ENCODE measurements at places on chromosomes 2 and 18.

DNA sequence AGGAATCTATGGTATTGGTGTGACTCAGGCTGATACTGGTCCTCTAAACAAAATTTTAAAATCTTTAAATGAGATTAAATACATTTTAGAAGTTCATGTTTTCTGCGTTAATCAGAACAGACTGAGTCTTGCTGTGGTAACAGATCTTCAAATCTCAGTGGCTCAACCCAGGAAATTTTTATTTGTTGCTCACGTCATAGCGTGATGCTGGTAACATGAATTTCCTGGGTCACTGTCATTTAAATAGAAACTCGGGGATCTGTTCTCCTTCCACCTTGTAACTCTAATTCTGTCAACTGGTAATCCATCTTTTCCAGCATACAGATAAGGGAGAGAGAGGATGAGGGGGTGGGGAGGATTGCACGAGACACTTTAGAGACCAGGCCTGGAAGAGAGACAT is 90.0 kb downstream of the CDC42EP3 start:
- DNase-seq, result no peak

DNA sequence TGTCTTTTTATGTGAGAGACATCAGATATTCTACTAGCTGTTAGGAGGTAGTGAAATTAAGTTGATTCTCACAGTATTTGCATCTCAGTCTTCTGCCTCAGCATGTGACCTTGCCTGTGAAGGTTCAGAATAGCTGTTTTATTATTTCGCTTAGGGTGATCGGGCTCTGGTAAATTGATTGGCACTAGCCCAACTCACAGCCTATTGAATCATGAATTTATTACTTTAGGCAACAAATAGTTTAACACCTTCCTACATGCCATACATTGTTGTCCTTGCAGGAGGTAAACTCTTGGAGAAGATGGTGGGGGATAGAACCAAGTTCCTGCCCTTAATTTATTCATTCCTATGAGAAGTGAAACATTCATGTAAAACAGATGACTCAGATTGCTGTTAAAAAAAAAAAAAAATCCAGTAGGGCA is 101.9 kb downstream of the GPD2 start:
- DNase-seq, result peak; percentile 28

DNA sequence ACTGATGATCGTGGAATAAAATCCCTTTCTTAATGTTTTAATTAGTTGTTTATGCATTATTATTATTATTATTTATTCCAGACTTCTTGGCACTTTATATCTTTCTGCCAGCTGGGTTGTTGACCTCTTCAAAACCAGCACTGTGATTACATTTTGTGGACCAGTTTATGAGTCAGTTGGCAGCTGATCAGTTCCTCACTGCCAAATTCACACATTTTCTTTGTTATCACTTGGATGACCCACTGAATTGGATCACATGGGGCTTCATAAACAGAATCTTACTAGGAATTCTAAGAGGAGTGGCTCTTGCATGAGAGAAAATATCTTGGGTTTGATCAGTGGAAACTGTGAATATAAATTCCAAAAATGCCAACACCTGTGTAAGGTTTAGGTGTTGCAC is 321.8 kb upstream of the SPRED2 start:
- DNase-seq, result no peak

DNA sequence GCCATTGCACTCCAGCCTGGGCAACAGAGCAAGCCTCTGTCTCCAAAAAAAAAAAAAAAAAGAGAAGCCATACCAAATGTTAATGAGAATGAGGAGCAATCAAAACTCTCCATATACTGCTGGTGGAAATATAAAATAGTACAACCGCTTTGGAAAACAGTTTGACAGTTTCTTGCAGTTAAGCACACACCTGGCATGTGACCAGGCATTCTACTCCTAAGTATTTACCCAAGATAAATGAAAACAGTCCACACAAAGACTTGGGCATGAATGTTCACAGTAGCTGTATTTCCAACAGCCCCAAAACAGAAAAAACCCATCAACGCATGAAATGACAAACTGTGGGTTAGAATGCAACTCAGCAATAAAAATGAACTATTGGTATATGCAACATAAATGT is 76.0 kb upstream of the ST8SIA5 start:
- DNase-seq, result no peak

- peak; percentile 31 for DNase-seq
Observed at GRCh38 chr2:239393941-239394340, 6.9 kb downstream of the HDAC4 start.

DNA sequence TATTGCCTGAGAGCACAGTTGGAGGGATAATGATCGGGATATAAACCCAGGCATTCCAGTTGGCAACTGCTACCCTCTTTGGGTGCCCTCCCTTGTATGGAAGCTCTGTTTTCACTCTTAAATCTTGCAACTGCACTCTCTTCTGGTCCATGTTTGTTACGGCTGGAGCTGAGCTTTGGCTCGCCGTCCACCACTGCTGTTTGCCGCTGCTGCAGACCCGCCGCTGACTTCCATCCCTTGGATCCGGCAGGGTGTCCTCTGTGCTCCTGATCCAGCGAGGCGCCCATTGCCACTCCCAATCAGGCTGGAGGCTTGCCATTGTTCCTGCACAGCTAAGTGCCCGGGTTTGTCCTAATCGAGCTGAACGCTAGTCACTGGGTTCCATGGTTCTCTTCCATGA is 60.7 kb downstream of the HAUS1 start:
- DNase-seq, result no peak

- DNase-seq, result no peak
Observed at GRCh38 chr2:138960191-138960590, 180.0 kb upstream of the NXPH2 start.

DNA sequence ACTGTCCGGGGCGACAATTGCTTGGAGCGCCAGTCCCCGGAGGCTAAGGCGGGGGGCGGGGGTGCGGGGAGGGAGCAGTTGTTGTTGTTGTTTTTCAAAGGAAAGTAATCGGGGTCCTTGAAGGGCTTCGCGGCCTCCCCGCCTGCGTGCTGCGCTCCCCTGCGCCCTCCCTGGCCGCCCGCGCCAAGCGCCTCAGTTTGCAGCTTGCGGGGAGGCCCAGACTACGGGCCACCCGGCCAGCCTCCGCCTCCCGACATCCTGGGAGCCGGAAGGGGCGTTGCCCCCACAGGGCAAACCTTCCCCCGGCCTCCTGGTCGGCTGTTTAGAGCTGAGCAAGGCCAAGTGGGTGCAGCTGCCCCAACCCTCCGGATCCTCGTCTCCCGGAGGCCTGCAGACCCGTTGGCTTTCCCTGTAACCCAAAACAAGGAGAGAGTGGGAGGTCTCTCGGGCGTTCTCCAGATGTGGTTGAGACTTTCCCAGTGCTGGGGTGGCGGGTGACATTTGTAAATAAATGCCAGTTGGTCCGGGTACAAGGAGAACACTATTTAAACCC is 3.7 kb upstream of the SIX3 start:
- no peak for DNase-seq

DNA sequence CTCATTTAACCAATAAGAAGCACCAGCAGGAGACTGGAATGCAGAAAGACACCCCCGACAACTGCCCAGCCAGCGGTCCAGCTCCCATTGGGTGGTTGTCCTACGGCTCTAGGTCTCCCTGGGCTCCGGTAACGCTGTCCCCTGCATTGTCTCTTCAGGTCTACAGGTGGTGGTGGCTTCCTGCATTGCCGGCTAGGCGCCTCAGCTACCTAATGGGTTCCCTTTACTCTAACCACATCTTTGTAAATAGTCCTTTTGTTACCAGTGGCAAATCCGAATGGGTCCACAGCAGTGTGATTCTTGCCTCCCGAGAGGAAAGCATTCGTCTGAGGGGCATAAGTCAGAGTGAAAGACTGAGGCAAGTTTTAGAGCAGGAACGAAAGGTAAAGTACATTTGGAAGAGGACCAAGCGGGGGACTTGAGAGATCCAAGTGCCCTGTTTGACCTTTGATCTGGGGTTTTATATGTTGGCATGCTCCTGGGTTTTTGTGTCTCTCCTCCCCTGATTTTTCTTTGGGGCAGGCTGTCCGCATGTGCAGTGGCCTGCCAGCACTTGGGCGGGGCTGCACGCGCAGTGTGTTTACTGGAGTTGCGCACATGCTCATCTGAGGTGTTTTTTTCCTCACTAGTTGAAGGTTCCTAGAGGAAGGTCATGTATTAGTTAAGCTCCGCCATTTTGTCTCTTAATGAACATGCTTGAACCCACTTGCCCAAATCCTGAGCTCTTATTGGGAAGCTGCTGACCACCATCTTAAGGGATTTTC is 11.0 kb downstream of the FABP1 start:
- no peak for DNase-seq

DNA sequence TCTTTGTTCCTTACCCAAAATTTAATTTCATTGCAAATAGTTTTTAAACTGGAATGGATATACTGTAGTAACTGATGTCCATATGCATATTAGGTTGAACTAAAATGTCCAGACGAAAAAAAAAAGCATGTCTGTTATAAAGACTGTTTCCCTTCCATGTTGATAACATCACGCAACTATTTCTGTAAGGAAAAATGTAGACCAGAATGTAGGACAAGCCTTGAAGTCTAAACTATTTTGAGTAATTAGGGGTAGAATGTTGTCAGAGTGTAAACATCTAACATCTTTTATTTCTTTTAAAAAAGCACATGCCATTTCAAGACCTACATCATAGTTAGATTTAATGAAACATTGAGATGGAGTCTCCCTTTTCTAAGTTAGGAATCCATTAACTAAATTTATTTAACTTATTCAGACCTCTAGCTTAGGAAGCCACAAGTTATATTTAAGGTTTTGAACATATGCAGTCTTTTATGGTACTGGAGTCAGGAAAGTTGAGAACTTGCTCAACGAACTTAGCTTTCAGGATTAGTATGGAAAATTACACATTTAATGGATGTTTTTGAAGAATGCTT is 7.9 kb downstream of the CALCRL start:
- DNase-seq, result no peak

DNA sequence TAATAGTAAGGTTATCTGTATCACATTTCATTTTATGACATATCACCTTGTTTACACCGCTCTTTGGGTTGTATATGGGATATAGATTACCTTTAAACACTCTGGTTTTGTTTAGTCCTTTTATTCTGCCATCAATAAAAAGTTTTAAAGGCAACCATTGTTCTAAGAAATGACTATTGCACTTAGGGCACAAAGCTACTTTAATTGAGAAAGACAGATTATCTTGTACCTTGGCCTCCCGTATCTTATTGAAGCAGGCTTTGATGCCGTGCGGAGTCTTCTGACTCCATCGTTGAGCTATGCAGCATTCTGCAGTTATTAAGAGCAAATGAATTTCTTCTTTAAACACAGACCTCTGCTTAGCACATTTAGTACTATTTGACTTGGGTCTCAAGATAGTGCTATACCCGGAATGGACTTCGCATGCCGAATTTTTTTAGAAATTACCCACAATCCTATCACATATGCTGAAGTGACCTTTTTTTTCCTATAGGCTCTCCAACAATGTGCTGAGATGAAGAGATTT is 16.7 kb downstream of the PKDCC start:
- DNase-seq, result peak; percentile 59

- DNase-seq, result no peak
Observed at GRCh38 chr2:193199322-193199721, 1004.6 kb upstream of the TMEFF2 start.

DNA sequence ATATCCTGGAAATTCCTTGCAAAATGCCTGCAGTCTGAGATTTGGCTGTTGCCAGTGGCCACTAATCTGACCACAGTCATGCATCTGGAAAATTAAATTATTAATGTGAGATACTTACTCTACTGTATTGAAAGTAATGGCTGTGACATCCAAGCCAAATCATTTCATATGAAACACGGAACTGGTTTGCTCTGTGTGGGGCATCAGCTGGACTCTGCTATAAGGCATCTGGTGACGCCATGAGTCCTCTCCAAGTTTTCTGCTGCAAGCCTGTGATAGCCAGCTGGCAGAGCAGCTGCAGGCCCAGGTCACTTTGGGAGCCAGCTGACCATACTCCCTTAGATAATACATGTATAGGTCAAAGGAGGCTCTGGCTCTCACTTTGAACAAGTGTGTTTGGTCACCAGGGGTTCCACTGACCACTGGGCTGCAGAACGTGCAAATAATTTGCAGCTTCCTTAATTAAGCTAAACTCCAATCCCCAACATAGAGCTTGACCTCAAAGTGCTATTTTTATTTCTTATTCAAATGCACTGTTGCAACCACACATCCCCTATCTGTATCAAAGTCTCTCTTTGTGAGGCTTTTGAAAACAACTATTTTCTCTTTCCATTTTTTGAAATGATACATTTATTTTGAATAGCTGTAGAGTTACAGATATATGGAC is 152.9 kb downstream of the NCKAP5 start:
- DNase-seq, result no peak

DNA sequence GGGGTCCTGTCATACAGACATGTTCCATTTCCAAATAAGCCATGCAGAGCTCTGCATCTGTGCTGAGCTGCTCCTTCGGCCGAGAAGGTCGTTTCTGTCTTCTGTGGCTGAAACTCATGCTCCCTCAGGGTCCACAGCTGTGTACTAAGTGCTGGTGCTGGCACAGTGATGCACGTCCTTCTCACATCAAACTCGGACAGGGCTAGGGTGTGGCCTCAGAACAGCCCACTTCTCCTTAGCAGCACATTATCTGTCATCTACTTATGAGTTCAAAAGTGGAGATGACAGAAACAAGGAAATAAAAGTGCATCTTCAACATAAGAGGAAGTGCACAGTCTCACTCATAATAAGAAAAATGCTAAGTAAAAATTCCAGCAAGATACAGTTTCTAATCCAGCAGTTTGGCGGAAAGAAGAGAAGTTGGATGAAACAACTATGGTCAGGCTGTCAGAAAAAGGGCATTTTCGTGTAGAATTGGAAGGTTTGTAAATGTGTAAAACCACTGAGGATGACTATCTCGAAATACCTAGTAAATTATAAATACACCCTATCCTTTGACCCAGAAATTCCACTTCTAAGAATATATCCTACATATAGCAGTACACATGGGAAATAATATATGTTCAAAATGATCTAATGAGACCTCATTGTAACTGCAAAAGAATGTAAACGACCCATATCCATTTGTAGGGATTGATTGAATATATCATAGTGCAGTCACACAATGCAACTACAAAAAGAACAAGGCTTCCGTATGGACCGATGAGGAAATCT is 53.7 kb upstream of the APCDD1 start:
- DNase-seq, result no peak

- no peak for DNase-seq
Observed at GRCh38 chr2:138215958-138216357, 251.7 kb downstream of the HNMT start.

- no peak for DNase-seq
Observed at GRCh38 chr18:11845654-11846053, 5.6 kb upstream of the CHMP1B start.

GRCh38 chr2:167732326-167732725 is 515.1 kb downstream of the STK39 start:
- DNase-seq, result no peak

DNA sequence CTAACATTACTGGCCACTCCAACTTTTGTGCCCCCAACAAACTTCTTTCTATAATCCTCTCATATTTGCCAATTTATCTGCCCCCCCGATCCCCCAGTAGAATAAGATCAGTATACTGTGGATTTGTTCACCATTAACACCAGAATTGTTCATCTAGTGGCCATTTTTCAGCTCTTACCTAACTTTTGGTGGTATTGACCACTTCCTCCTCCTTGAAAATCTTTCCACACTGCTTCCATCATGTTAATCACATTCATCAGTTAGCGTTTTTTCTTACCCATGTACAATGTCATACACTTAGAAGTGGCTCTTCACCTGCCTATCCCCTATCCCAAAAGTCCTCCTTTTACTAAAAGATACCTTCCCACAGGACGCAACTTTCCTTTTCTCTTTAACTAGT is 6.1 kb downstream of the IMPACT start:
- no peak for DNase-seq

All from fibroblast of skin of left biceps (primary cell).